ENCODE measurements at places on chromosomes 3 and 15.

DNA sequence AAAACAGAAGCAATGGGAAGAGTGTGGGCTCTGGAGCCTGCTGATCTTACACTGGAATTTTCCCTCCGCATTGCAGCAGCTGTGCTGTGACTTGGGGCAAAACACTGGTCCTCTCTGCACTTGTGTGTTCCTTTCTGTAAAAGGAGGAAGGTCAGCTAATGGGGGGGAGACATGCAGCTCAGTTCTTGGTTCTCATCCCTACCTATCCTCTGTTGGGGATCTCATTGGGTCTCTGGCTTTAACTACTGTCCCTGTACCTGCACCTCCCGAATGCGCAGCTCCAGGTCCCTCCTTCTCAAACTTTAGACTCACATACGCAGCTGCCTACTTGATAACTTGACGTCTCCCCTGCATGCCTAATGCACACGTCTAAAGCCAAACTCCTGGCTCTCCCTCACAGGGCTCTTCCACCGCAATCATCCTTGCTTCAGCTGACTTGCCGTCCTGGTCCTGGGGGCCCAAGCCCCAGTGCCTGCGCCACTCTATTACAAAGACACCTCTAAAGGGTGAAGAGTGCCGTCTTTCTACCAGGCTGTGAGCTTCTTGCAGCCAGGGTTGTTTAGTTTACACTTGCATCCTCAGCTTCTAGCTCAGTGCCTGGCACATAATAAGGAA is 5.9 kb upstream of the TMEM44 start:
- no peak for DNase-seq

GRCh38 chr3:2510591-2511145 is 412.0 kb downstream of the CNTN4 start:
- no peak for DNase-seq

DNA sequence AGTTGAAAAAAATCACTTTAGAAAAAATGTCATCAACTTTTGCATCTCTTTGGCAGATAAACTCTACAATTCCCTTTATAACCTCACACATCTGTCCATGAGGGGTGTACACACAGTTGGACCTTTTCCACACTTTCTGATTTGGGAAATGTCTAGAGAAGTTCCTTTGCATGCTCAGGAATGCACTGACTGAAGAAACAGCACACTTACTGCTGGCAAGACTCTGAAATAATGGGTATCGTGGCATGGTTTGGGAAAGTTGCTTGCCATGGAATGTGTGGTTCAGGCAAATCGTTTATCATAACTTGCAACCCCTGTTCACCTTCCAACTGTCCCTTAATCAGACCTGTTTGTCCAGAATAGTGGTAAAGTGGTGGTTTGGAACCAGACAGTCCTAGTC is 135.3 kb upstream of the TGFBR2 start:
- no peak for DNase-seq

DNA sequence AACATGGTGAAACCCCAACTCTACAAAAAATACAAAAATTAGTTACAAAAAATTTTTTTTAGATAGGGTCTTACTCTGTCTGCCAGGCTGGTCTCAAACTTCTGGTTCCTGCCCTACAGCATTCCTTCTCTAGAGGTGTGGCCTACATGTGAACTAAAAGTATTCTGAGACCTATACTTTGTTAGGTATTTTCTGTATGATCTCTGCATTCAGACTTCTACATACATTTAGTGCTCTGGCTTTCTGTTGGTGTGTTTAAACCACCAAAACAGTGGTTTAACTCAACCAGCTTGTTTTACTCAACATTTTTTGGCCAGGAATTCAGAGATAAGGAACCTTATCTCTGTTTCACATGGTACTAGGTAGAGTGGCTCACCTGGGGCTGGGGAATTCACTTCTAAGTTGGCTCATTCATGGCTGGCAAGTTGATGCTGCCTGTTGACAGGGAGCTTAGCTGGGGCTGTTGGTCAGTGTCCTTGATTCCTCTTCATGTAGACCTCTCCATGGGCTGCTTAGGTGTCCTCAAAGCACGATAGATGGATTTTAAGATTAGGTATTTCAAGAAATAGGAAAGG is 41.4 kb upstream of the BSN start:
- no peak for DNase-seq

- no peak for DNase-seq
Measured at GRCh38 chr15:91892436-91892835, 38.9 kb downstream of the SLCO3A1 start.

GRCh38 chr15:88900982-88901418 is 5.7 kb upstream of the HAPLN3 start:
- DNase-seq: no peak

GRCh38 chr3:195105841-195106417 is 165.0 kb downstream of the XXYLT1 start:
- DNase-seq: no peak

- no peak for DNase-seq
Measured at GRCh38 chr3:18559331-18559842, 134.2 kb upstream of the SATB1 start.

GRCh38 chr3:119300991-119301391 is 6.8 kb downstream of the ARHGAP31 start:
- no peak for DNase-seq

- DNase-seq: no peak
Measured at GRCh38 chr3:147472846-147473245, 63.7 kb downstream of the ZIC1 start.

DNA sequence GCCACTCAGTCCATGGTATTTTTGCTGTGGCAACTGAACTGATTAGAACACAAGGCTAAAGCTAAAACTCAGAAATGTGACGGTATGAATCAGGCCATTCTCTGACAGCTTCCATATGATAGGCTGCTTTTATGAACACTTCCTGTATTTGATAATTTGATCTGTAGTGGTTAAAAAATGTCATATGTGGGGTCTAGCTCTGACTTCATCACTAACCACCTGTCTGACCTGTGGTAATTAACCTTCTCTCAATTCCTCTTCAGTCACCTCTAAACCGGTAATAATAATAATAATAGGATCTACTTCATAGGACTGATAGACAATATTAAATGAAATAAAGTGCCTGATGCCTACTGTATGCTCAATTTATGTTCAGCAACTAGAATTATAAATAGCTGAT is 223.2 kb downstream of the MBNL1 start:
- no peak for DNase-seq

GRCh38 chr3:29568355-29568754 is 287.5 kb downstream of the RBMS3 start:
- DNase-seq: no peak

- DNase-seq: no peak
Measured at GRCh38 chr3:10558736-10559135, 53.4 kb upstream of the ATP2B2 start.

DNA sequence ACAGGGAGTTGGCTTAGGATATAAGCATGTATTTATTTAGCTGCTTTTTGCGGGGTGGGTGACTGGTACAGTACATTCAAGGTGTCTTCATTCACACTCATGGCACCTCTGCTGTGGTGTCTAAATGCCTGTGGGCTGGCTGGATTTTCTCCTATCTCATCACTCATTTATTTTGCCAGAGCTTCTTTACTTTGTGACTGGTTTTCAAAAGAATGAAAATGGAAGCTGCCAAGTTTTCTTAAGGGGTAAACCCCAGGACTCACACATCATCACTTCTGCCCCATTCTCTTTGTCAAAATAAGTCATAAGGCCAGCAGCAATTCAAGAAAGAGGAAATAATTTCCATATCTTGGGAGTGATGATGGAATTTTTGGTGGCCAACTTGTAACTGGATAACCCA is 493.4 kb upstream of the ALCAM start:
- no peak for DNase-seq

- peak; percentile 21 for DNase-seq
Measured at GRCh38 chr3:60755094-60755493, 496.2 kb downstream of the FHIT start.

DNA sequence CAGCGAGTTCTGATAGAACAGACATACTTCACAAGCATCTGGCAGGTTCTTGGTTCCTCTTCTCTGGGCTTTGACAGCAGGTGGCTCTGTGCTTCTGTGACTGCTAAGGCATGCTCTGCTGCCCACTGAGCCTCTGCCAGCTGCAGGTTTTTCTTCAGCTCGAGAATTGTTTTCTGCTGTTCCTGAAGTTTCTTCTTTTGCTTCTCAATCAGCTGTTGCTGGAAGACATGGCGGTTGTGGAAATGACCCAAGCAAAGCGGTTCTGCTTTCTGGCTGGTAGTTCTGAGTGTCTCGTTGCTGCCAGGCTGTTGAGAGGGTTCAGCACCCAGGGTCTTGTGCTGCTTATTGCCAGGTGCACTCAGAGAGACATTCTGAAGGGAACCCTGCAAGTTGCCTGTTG is 50.8 kb downstream of the CCDC191 start:
- no peak for DNase-seq

DNA sequence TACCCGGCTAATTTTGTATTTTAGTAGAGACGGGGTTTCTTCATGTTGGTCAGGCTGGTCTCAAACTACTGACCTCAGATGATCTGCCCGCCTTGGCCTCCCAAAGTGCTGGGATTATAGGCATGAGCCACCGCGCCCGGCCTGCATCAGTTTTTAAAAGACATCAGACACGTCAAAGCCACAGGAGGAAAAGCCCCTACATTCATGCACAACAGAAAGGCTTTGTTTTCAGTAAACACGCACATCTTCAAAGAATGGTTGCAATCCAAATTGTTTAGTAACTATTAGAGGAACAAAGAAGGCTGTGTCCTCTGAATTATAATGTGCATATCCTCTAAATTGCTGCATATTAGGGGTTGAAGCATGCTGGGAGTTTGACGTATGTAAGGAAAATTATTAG is 53.3 kb downstream of the BTD start:
- peak; percentile 87 for DNase-seq

DNA sequence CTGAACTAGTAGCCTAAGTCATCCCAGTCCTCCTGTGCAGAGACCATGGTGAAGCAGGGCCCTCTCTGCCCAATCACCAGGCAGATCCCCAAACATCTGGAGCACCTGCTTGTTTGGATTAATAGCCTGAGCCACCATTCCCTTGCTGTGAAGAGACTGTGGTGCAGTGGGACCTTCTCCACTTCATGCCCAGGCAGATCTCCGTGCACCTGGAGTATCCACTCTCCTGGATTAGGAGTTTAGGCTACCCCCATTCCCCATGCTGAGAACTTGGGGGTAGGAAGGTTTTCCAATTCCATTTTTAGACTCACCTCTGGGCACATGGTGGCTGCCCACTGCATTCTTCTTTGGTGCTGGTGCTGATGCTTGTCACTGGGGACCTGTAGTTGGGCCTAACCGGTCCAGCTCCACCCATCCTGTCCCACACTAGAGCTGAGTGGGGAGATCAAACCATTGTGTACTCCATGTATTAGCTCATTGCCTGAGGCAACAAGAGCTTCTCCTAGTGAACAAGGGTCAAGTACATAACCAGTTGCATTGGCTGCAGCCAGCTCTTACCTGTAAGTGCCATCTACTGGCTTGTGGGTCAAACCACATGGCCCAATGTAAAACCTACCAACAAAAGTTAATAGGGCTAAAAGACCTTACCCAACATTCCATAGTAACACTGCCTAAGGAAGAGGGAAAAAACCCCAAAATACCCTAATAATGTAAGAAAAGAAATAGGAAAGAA is 382.5 kb upstream of the CBLB start:
- DNase-seq: no peak

GRCh38 chr15:81160312-81161159 is 26.5 kb downstream of the CFAP161 start:
- DNase-seq: no peak

DNA sequence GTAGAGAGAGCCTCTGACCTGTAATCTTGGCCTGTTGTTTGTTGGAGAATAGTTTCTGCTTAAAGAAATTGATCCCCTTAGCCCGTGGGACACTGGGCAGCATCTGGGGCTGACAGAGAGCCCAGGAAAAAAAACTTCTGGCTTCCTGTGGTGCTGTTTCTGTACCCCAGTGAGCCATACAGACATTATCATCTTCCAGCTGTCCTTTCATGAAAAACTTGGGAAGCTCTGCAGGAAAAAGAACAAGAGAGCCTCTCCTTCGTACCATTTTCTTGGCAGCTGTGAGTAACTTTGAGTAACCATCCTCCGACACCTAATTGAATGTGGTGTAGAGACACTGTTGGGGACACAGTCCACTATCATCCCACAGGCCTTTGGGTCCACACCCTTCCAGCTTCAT is 333.0 kb downstream of the SHQ1 start:
- no peak for DNase-seq

GRCh38 chr3:9721015-9721699 is 10.4 kb upstream of the BRPF1 start:
- DNase-seq: no peak

- DNase-seq: no peak
Measured at GRCh38 chr3:142984255-142984654, 17.1 kb upstream of the U2SURP start.

DNA sequence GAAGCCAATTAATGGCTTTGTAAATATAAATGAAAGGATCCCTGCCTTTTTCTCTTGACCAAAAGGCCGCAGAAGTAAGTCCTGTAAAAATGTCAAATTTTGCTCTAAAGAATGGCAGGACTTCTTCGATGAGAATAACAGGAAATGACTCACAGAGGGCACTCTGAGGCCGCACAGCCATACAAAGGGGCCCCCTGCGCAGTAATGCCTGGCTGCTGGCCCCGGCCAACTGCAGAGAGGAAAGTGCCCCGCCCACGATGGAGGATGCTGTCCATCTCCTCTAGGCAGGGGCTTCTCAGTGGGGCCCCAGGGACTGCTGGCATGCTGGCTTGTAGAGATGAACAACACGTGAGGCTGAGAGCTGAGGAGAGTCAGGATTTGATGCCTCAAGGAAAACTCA is 18.1 kb upstream of the SCN10A start:
- DNase-seq: peak; percentile 94

- no peak for DNase-seq
Measured at GRCh38 chr3:110164632-110165369, 827.5 kb upstream of the DPPA4 start.

DNA sequence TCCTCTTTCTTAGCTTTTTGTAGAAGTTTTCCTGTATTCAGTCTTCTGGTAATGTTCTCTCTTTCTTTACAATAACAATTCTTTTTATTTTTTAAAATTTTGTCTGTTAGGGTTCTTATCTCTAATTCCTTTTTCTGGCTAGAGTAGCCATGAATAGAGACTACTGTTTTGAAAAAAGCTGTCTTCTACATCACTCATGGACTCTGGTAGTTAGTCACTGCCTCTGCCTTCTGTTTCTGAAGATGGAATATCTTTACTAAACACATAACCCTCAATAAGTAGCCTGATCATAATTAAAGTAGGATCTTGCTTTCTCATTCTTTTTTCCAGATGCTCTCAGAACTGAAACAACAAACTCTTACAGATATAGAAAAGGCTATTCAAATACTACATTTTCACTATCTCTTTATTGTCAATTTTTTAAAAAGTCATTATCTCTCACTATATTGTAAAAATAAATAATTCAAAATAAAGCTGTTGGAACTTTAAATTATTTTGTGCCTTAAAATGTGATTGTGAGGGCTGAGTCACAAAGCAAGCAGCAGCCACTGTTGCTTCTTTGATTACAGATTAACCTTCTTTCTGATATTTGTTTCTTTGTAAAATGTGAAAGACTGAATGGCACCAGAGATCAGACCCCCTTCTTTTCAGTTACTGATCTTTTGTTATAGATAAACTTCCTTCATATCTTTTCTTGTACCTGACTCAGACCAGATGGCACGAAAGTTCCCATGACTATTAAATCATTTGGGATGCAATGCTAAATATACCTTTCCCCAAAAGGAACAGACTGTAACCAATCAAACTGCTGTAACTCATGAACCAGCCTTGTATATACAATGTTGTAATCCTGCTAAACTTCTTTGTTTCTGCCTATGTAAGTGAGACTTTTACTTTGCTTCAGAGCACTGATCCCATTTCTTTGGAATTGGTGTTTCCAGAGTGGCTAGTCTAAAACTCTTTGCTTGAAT is 1159.5 kb downstream of the IGSF11 start:
- DNase-seq: peak; percentile 60

GRCh38 chr3:186287711-186288110 is 74.3 kb downstream of the DGKG start:
- DNase-seq: peak; percentile 13

All from COLO829 (cell line).